ENCODE measurements at places on chromosomes 2 and 18.

DNA sequence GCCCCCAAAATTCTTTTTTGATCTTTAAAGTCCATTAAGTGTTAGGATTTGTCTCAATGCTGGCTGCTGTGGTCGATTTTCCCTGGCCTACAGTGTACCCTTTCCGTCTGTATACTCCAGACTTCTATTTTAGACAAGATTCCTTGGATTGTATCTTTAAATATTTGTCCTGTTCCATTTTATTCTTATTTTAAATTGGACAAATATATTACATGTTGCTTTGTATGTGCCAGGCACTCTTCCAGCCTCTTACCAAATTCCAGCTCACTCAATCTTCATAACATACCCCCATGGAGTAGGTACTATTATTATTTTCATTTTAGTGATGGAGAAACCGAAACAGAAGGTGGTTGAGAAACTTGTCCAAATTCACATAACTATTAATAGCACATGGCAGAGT lies 58.1 kb downstream of the VWA3B start:
- DNase-seq: no peak

DNA sequence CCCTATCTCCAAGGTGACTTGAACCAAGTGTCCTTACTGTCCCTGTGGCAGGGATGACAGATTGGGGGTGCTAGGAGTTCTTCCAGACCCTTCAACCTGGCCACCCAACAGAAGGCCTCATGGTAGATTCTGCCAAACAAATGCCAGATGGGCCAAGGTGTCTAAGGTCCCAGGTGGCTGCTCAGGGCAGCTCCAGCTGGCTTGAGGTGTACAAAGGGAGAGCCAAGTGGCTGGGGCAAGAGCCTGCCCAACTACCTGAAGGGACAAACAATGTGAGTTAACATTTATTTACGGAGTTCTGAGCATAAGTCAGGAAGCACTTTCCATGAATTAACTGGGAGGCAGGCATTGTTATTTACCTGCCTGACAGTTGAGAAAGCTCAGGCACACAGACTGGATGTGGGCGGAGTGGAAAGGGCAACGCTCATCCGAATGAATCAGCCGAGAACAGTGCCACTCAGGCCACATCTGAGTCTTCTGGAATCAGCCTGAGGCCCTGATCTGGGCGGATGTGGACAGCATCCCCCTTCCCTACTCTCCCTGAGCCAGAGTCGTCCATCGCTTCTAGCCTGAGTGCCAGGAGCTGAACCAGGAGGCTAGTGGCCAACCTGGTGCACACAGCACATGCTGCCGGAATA lies 4.4 kb upstream of the KCNIP3 start:
- no peak for DNase-seq

DNA sequence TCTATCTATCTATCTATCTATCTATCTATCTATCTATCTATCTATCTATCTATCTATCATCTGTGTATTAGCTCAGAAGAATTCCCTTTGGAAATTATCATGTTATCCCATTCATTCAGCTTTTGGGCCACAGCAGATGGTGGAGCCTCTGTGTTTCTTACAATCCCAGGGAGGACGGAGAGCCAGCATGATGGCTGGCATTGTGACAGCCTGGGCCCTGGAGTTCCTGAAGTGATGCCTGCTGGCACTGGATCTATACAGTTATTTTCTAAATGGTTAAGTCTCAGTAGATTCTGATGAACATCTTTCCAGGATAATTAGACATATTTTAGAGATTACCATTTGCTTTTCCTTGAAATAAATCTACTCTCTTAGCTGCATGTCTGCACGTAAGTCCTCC lies 385.4 kb upstream of the NXPH2 start:
- DNase-seq: no peak

GRCh38 chr2:62923242-62923641 lies 127.4 kb upstream of the OTX1 start:
- no peak for DNase-seq

- DNase-seq: no peak
Measured at GRCh38 chr2:19898592-19899329, 3.0 kb downstream of the TTC32 start.

DNA sequence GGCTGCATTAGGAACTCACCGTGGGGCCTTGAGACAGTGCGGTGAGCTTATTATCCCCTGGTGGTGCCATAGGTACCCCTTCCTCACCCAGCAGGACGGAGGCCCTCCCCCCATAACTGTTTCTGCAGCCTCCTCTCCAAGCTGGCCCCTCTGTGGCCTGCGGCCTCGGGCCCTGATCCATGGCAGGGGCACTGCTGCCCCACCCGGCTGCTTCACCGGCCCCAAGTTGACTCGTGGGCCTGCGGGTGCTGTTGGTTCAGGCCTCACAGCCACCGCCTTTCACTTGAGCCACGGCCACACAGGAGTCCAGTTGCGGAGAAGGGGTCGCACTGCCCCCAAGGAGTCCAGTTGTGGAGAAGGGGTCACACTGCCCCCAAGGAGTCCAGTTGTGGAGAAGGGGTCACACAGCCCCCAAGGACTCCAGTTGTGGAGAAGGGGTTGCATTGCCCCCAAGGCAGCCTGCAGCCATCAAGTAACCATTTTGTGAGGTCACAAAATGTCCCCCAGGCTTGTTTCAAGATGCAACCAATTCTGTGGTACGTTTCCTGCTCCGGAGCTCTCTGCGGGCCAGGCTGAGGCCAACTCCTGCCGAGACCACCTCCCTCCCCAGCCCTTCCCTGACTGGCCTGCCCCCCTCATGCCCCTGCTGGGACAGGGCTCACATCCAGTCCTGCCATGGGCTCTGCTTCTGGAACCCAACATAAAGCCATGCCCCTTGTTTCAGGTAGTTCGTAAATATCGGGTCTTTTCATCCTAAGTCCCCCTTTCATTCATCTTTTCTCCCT lies 4.6 kb downstream of the LRRFIP1 start:
- DNase-seq: no peak

DNA sequence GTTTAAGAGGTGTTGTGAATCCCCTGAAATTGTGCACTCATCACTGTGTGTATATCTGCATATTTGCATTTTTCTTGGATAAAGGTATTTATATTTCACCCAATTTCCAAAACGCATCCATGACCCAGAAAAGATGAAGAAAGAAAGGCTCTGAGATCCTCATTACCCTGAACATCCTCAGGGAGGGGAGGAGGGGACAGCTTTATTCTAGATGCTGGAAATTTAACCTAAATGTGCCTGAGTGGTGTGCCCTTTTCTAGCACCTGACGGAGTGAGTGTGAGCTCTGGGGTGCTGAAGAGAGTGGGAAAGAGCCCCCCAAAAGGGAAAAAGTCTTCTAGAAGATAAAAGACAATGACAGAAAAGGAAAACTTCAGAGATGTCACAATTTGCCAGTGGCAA lies 20.8 kb downstream of the CNTNAP5 start:
- DNase-seq: no peak

DNA sequence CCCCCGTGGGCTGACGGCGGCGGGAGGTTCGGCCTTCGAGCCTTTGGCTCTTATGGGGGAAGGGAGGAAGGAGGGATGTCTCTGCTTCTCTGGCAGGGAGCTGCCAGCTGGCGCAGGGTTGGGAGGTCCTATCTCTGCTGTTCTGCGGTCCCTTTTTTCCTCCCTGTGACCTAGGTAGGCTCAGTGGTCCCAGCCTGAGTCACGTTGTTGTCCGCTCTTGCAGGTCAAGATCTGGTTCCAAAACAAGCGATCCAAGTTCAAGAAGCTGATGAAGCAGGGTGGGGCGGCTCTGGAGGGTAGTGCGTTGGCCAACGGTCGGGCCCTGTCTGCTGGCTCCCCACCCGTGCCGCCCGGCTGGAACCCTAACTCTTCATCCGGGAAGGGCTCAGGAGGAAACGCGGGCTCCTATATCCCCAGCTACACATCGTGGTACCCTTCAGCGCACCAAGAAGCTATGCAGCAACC lies 2.5 kb downstream of the DLX1 start:
- no peak for DNase-seq

DNA sequence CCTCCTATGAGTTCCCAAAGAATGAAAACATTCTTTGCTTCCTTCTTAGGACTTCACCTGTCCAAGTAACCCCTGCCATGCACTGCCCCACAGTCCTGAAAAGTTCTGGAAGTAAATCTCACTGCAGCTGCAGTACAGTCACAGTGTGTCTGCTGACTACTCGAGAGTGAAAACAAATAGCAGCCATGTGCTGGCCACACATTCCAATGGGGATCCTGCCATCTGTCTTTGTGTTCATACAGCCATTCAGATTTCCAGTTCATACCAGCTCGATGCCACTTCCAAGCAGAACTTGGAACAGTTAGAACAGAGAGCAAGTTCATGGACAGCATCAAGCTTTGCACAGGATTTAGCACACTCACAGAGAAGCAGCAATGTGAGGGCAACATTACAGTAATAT lies 629.9 kb upstream of the ACVR2A start:
- no peak for DNase-seq

DNA sequence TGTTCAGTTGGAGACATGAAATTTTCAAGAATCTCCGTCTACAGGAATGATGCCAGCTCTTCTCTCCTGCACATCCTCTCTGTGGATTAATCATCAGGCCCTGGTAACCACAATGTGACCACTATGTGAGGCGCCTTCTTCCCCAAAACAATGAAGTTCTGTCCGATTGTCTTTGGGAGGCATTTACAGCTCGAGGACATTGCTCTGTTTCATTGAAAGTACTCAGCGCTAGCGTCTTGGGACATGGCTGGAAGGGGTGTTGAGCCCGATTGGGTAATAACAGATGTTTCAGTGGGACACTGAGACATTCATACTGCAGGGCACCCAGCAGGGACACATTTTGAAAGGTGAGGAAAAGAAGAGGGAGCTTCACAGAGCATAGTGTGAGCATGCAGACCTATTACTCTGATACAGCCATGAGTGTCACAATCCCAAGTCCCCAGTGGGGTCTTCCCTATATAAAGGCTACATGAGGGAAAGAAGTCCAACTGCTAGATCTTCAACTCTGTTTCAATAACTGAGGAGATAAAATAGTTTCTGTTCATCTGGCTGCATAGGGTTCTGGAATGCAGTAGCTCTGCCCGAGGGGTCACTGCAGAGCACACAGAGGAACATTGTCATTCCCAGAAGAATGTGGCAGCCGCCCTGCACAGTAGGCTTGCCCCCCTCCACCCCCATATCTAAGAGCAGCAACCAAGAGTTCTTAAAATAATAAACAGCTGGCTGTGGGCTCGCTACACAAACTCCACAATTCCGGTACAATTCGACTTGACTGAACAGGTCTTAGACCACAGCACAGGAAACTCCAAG lies 237.3 kb downstream of the OSR1 start:
- no peak for DNase-seq

GRCh38 chr2:120793682-120794403 lies 58.2 kb downstream of the GLI2 start:
- no peak for DNase-seq

- no peak for DNase-seq
Measured at GRCh38 chr2:11856095-11856494, 109.7 kb downstream of the LPIN1 start.

- DNase-seq: no peak
Measured at GRCh38 chr2:205139822-205140463, 542.4 kb upstream of the NRP2 start.

GRCh38 chr18:6729247-6730091 lies at the start of gene ARHGAP28:
ARHGAP28 (plus strand) TSS chr18:6729716; CDS start chr18:6729822, 106 bp downstream.
- no peak for DNase-seq

- no peak for DNase-seq
Measured at GRCh38 chr18:49016648-49017539, 66.1 kb upstream of the SMAD7 start.

- no peak for DNase-seq
Measured at GRCh38 chr18:61876899-61877298, 15.9 kb downstream of the RNF152 start.

DNA sequence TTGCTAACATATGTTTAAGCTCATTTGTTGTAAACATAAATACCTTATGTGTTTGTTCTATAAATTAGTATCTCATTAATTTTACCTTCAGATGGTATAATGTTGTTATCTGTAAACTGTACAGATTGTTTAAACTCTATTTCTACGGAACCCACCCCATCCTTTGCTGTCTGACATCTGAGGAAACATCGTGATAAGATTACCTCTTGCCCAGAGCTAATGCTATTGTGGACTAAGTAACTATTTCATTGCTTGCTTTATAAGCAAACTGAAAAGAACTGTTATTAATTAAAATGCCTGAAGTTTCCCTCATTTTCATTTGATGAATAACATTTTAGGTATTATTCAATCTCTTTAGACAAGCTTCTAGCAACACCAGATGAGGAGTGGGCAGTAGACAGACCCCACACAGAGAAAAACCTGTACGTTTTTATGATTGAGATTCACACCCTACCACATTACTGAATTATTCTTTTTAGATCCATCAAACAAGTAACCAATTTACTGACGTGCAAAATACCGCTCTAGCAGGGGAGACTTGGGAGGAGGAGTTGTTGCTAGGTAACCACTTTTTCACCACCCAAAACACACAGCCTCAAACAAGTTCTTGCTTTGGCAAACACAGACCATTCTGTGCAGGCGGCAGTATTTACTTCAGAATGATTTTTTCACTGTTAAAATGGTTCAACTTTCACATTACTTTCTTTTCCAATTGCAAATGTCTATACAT lies 1.9 kb upstream of the SYT4 start:
- DNase-seq: no peak

Measured in cortex of kidney (tissue), 1 donor.